ENCODE measurements at places on chromosomes 16 and 17.

DNA sequence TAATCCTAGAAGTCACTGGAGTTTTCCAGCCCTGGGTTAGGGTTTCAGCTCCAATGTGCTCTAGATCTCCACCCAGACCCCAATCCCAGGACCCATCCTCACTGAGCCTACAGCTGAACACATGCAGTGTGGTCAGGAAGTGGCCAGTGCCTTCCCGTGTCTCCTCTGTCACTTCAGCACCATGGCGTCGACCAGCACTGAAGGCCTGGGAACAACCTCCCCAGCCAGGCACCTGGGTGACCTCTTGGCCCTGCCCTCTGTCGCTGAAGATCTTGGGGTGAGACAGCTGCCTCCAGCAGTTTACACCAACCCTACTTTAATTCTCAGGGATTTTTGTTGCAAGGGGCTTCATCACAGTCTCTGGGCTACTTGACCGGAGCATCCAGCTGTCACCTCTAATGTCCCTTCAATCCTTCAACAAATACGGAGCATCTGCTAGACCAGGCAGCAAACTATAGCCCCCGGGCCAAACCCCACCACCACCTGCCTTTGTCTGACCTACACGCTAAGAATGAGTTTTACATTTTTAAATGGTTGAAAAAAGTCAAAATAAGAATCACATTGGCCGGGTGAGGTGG, 18.0 kb upstream of the GSG1L start:
- DNase-seq = no peak

DNA sequence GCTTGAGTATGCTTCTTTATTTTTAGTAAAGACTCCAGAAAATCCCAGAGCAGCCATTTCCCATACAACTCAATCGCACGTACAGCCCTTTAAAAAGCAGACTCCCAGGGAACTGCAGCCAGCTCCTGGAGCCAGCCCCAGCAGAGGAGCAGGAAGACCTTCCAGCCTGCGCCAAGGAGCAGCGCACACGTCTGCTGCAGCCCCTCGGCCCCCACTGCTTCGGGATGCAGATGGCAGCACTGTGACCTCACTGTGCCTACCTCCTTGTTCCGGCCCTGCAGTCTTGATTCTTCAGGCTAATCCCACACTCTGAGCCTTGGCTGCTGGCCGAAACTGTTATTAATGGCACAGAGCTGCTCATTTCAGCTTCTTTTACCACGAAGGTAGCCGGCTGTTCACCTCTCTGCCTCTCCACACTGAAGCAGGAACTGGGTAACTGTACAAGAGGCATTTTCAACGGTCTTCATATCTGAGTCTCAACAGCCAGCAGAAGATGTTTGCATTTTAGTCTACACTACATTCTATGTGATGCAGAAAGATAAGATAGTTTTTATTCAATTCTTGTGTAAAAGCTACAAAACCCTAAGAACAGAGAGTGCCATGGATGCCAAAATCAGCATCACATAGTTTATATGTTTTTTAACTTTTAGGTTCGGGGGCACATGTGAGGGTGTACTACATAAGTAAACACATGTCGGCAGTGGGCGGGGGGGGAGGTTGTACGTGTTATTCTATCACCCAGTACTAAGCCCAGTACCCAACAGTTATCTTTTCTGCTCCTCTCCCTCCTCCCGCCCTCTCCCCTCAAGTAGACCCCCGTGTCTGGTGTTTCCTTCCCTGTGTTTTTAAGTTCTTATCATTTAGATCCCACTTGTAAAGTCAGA, 130.9 kb downstream of the ANKRD11 start:
- DNase-seq = no peak

DNA sequence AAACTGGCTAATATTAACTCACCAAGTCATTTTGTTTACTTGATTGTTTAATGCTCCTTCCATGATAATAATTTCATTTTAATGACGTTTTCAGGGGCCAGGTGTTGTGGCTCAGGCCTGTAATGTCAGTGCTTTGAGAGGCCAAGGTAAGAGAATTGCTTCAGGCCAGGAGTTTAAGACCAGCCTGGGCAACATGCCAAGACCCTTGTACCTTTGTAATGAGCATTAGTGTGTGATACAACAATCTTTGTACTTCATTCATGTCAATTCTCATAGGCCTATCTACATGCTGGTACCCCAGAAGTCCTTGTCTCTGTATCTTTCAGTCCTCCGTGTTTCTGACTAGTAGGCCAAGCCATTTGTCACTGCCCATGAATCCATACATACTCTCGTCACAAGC, 296.9 kb downstream of the ZFHX3 start:
- DNase-seq = peak; percentile 80

- DNase-seq = no peak
Observed at GRCh38 chr17:27240086-27240801, 53.7 kb upstream of the WSB1 start.

GRCh38 chr16:87846705-87847466, 22.4 kb downstream of the SLC7A5 start:
- no peak for DNase-seq

GRCh38 chr16:62503073-62503472, 466.8 kb upstream of the CDH8 start:
- no peak for DNase-seq

DNA sequence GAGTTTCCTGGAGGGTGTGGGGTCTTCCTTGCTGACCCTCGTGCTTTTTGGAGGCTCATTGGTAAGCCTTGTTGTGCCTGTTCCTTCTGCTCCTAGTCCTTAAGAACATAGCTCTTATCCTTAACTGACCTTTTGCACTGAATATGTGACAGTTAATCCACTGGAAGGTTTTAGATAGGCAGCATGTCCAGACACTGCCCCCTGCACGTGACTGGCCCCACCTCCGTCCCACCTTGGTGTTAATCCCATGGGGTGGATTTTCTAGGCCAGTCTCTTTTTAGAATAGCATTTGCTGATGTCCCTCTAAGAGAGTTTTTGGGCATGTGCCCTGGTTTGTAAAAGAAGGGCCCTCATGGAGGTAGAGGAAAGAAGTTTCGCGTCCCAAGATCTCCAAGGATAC, 58.3 kb downstream of the RBFOX1 start:
- no peak for DNase-seq

DNA sequence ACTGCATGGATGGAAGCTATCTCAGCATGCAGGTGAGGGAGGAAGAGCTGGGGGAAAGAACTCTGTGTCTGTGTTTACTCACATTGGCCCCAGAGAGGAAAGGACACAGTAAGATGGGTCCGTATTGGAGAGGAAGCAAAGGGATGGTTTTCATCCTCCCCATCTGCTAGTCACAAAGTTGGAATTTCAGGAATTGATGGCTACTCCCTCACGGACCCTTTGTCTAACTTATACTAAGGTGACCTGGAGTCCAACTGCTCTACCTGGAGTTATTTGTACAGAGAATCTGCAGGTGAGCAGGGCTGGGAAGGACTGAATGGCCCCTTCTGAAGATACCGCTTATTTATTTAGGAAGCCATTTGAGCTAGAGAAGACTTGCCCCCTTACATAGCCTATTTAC, 55.1 kb downstream of the WNT3 start:
- no peak for DNase-seq

DNA sequence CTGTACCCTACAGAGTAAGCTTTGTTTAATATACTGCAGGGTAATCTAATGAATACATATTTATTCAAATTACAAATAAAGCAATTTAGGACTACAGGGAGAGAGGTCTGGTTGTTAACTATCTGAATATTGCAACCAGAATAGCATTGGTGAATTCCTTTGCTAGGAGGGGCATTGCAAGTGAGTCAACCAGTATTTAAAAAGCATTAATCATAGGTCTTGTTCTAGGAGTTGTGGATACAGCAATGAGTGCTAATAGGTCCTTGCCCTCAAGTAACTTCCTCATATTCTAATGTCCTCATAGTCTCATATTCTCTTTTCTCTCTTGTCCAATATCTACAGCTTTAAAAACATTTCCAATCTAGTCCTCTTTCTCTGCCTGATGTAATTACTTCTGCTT, 531.4 kb downstream of the CDH11 start:
- no peak for DNase-seq

- no peak for DNase-seq
Observed at GRCh38 chr17:66952031-66952524, 12.4 kb upstream of the CACNG4 start.

GRCh38 chr16:64312980-64313379, 808.9 kb downstream of the CDH11 start:
- no peak for DNase-seq

DNA sequence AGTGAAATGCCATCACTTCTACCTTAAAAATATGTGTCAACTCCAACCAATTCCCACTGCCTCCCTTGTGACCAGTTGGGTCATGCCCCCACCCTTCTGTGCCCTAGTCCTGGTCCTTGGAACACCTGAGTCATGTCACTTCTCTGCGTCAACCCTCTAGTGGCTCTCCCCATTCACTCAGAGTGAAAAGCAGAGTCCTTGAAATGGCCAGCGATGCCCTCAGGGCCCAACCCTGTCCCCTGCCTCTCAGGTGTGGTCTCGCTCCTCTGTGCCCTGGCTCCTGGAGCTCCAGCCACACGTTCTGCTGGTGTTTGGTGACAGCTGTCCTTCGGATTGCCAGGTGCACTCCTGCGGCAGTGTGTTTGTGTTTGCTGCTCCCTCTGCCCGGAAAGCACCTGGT, 89.2 kb downstream of the SPECC1 start:
- no peak for DNase-seq

DNA sequence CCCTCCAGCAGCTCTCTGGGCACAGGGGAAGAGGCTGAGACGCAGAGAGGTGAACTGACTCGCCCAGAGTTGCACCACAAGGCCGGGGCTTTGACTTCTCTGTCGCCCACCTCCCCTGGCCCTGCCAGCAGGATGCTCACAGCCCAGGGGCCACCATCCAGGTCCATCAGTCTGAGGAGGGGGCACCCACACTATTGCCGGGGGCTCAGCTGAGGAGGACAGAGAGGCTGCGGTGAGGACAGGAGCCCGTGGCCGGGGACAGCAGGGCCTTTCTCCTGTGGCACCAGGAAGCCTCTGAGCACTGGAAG, 32.6 kb downstream of the KDM8 start:
- DNase-seq = no peak

GRCh38 chr16:21194771-21195301, 16.5 kb downstream of the ZP2 start:
- no peak for DNase-seq

- no peak for DNase-seq
Observed at GRCh38 chr17:55296171-55296695, 31.5 kb downstream of the HLF start.

DNA sequence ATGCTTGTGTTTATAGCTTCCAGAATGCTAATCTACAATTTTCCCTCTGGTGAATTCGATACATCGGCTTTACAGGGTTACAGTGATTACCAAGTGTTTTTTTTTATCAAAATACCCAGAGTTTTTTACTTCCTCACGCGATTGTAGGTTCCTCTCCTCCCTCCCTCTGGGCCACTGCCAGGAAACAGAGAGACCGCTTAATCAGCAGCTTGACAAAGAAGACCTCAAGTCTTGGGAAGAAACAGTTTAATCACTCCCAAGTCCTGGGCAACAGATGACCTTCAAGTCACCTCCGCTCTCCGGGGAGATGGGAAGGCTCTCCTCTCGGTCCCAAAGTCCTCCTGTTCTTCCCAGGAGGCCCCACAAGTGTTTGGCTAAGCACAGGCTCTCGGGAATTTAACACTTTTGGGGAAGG, 23.5 kb downstream of the SMTNL2 start:
- no peak for DNase-seq

DNA sequence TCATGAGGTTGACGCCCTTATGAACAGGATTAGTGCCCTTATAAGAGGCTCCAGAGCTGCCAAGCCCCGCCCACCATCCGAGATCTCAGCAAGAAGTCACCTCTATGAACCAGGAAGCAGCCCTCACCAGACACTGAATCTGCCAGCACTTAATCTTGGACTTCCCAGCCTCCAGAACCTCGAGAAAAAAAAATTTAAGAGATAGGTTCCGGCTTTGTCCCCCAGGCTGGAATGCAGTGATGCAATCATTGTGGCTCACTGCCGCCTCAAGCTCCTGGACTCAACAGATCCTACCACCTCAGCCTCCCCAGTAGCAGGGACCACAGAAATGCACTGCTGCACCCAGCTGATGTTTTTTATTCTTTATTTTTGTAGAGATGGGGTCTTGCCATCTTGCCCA, 22.5 kb upstream of the ADCY9 start:
- DNase-seq = no peak

DNA sequence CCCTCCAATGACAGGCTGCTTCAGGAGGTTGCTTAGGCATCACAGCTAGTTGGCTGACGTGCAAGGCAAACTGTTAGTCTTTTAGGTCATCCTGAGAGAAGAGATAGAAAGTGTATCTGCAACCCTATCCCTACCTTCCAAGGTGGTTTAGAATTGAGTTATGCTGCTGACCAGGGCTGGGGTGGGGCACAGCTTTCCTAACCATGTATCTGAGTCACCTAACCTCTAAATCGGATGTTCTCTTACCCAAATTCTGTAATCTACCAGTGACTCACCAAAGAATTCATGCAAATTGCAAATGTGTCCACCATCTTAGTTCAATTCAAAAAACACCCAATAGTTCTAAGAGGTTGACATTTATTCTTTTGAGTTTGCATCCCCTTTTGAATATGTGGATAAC, 107.2 kb upstream of the DYNLRB2 start:
- DNase-seq = no peak

DNA sequence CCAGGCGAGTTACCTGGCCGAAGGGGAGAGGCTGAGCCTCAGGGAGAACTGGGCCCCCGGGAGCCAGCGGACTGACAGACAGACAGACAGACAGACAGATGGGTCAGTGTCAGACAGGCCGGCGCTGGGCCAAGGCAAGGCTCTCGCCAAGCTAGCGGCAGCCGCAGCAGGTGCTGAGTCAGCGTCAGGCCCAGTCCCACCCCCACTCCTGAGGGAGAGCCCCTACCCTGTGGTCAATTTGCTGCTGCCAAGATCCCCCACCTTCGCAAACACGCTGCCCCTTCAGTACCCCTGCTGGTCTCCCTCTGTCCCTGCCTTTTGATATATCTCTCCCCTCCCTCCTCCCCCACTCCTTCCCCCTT, 1.5 kb downstream of the FGF11 start:
- DNase-seq = peak; percentile 58

DNA sequence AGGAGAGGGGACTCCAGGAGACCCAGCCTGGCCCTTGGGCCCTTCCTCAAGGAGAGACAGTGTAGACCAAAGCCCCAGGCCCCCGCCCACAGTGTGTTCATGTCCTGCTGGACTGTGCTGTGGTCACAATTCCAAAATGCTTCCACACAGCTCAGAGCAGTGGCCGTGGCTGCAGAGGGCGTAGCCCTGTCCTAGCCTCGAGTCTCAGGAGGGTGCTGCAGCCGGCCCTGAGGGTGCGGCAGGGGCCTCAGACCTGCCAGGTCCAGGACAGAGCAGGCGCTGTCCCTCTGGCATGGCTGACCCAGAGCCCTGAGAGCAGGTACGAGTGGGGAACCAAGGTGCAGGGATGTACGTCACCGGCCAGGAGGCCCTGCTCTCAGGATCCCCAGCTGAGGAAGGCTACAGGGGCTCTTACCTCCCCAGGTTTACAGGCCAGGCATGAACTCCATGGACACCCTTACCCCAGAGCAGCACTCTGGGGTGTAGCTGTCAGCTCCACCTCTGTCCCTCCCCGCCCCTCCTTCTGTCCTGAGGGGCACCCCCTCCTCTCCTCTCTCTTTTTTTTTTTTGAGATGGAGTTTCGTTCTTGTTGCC, 7.3 kb downstream of the DBNDD1 start:
- DNase-seq = no peak

GRCh38 chr16:5003828-5004227, 29.9 kb downstream of the NAGPA start:
- no peak for DNase-seq

All from NCI-H1105 treated with DMSO at 0.1 percent for 48 hours (cell line).